NCI-H1417 treated with DMSO at 0.1 percent for 48 hours (cell line): ENCODE measurements at places on chromosomes 4 and X.

DNA sequence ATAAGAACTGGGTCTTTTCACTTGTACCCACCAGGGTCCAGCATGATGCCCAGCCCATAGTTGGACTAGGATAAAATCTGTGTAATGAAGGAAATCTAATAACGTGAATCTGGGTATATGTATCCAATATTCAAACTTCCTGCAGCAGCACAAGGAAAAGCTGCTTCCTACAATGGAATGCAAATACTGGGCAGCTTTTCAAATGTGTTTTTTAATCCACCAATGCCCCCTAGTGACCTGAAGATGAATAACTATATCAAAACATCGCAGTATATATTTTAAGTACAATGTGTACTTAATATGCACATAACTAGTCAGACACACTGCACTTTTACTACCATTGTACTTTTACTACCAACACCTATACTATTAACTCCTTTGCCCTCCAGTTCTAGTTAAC, 5.3 kb downstream of the APOO start:
- DNase-seq, result peak; percentile 41

- no peak for DNase-seq
These were observed 170.2 kb downstream of the RAPGEF2 start for GRCh38 chr4:159273141-159273438.

- DNase-seq, result no peak
These were observed 134.2 kb downstream of the EIF4E start for GRCh38 chr4:98794565-98795205.

GRCh38 chr4:147678796-147679549, 5.0 kb downstream of the PRMT9 start:
- DNase-seq, result no peak

GRCh38 chrX:19670321-19670750, 155.0 kb upstream of the MAP3K15 start:
- DNase-seq, result no peak
